NCI-H1417 treated with DMSO at 0.1 percent for 48 hours (cell line): ENCODE measurements at places on chromosomes 5 and 9.

DNA sequence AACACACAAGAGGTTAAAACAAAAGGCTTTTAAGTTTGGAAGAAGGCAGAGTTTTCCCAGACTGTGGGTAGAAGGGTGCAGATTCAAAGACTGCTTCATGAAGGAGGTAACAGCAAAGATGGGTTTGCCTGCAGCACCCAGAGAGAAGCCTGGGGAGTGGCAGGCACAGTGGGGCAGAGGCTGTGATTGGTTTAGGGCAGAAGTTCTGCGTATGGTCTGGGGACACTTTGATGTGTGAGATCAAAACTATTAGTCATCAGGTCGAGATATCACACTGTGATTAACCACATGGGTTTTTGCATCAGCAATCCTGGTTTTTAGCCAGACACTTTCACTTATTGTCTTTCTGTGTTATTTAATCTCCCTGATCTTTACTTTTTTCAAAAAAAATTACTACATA, 188.8 kb upstream of the GLRA1 start:
- DNase-seq, result no peak

GRCh38 chr9:116234081-116234480, 80.5 kb downstream of the PAPPA start:
- DNase-seq, result no peak

- DNase-seq, result no peak
Observed at GRCh38 chr5:107456281-107456715, 214.4 kb downstream of the EFNA5 start.

DNA sequence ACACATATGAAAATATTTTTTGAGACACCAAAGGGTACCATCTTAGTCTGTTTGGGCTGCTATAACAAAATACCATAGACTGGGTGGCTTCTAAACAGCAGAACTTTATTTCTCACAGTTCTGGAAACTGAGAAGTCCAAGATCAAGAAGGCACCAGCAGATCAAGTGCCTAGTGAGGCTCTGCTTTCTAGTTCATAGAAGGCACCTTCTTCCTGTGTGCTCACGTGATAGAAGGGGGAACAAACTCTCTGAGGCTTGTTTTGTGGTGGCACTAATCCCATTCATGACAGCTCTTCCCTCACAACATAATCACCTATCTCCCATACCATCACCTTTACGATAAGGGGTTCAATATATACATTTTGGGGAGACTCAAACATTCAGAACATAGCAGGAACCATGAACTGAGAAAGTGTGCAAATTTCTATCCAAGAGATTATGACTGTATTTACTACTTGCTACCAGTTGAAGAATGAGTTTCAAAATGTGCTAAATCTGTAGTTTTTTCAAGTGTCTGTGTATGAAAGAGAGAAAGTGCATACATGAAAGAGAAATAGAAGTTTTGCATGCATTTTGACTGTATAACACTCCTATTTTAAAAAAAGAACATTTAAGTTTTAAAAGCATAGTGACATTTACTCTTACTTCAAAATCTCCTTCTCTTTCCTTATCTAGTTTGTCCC, 207.3 kb downstream of the PARP8 start:
- DNase-seq, result no peak

- DNase-seq, result no peak
Observed at GRCh38 chr5:88743231-88743834, 139.7 kb downstream of the MEF2C start.

GRCh38 chr5:67636091-67636490, 439.5 kb upstream of the CD180 start:
- DNase-seq, result no peak

- DNase-seq, result no peak
Observed at GRCh38 chr5:106290841-106291240, 1379.9 kb downstream of the EFNA5 start.

DNA sequence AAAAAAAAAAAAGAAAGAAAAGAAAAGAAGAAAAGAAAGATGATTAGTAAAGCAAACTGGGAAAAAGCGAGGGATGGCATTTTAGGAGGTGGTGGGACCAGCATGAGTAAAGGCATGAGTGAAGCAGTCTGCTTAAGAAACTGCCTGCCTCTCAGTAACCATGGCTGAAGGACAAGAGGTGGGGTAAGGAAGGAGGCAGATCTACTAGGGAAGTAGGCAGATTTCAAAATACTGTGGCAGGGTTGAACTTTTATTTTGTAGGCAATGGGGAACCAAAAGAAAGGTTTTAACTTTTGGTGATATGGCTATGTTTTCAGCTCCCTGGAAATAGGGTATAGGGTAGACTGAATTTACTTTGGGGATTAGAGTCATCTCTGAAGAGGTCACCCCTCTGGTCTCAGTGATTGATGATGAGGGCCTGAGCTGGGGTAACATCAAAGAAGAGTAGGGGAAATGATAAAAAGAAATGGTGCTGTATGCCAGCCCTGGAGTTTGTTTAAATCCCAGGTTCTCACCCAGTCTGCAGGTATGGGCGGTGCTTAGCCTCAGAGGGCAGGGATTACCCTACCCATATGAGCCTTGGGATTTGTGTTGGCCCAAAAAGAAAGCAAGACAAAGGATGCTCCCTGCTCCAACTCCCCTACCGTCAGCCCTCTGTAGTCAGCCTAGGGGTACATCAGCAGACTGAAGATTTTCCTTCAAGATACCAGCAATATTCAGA, 316.2 kb downstream of the CWC27 start:
- no peak for DNase-seq

- DNase-seq, result no peak
Observed at GRCh38 chr5:142327111-142327842, 2.5 kb upstream of the SPRY4 start.

DNA sequence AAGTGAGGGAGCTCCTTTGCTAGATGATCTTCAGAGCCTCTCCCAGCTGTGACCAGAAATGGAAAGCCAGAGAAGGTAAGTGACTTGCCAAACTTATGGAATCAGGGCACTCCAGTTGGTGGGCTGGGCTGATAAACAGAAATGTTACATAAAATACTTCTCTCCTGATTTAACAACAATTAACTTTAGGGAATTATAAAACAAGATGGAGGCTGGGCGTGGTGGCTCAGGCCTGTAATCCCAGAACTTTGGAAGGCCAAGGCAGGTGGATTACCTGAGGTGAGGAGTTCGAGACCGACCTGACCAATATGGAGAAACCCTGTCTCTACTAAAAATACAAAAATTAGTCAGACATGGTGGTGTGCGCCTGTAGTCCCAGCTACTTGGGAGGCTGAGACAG, 899 bp upstream of the MED10 start:
- no peak for DNase-seq

DNA sequence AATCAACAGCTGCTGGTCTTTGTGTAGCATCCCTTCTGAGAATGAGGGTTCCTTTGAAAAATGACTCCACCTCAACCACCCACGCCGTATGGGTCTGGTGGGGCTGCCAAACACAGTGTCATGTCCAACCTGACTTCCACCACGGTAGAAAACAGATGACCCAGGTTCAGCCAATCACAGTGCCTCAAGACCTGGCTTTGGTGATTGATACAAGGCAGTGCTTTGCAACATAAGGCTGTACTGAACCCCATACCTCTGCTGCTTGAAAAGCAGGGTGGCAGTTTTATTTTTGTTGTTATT, 11.5 kb upstream of the TGFBR1 start:
- no peak for DNase-seq
